ENCODE measurements at places on chromosomes 6 and 20.
A peak's percentile ranks its signal among the peaks of the same experiment; 100 is the strongest.

- no peak for DNase-seq
Observed at GRCh38 chr6:169833258-169833794, 81.9 kb downstream of the ERMARD start.

GRCh38 chr6:113570161-113570560, 287.0 kb upstream of the MARCKS start:
- DNase-seq: no peak

- DNase-seq: no peak
Observed at GRCh38 chr6:93423542-93423941, 4.2 kb upstream of the EPHA7 start.

DNA sequence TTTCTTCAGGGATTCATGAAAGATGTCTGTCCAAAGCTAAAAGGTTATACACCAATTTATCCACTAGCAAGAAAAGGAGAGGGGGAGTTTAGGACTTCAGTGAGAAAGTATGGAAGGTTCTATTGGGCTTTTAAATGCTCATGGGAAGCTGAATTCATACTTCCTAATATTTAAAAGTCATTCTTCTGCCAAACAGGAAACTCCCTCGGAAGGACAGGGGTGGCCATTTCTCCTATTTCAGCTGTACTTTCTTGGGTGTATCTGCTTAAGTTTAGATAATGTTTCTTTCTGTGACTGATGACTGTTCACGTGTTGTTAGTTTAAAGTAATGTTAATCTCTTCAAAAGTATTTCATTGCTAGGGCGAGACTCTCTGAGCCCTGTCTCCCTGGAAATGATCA, 80.5 kb upstream of the IFNGR1 start:
- DNase-seq: no peak

- DNase-seq: peak; percentile 92
Observed at GRCh38 chr6:71420693-71421328, 132.2 kb downstream of the OGFRL1 start.

DNA sequence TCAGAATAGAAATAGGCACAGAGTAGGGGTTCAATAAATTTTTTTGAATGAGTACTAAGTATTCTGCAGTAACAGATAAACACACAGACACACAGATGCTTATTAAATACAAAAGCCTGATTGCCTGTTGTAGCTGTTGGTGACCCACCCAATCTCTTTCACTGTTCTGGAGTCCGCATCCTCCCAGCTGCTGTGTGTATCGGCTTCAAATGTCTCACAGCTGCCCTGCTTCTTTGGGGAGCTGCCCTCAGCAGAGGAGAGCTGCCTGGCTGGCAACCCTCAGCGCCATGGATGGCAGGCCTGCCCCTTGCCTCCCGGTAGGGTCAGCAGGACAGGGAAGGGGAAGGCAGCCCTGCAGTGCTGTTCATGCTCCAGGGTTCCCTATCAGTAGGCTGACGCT, 85.9 kb upstream of the PRND start:
- no peak for DNase-seq

DNA sequence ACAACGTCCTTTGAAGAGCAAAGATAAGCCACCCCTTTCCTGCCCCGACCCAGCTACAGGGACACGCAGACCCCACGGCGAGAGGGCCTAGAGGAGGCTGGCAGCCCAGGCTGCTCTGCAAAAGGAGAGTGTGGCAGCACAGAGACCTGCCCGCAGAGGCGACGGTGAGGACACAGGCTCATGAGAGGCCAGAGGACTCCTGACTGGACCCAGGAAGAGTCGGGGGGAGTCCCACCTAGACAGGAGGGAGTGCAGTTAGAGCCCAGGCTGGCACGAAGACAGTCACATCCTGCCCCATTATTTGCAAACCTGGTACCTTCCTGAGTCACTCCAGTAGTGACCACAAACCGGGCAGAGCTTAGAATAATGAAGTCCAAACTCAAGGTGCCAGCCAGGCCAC, 227.7 kb upstream of the CDH4 start:
- no peak for DNase-seq

DNA sequence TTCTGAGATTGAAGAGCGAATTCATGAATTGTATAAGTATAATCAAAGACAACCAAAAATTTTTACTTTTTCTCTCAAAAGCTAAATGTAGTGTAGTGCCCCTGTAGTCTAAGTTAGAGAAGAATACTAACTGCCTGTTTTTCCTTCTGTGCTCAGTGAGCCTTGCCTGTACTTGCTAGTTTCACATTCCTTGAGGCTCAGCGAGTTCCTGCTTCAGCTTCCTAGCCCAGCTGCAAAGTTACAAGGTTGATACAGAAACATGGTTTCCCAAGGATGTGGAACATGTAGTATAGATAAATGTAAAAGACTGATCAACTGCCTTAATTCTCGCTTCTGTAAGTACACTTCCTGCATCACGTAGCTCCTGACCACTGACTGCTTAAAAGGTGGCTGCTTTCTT, 33.1 kb upstream of the SEC63 start:
- DNase-seq: no peak

DNA sequence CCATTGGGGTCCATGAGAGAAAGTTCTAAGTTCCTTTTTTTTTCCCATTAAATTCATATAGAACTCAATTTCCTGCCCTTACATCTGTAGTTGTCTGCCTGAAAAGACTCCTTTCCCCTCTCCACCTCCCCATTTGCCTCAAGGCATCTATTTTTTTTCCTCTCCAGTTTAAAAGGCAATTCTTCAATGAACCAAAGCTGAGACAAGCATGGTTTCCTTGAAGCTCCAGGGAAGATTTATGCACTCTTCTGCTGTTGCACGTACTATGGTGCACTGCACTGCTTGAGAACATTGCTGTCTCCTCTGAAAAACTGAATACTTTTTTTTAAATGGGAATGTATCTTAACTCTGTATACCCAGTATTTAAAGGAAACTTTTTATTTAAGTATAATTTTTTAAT, 465.2 kb downstream of the CD83 start:
- no peak for DNase-seq

GRCh38 chr6:72621291-72622093, at the start of gene KCNQ5:
TSS of gene KCNQ5 (plus strand) at chr6:72622064.
- no peak for DNase-seq

DNA sequence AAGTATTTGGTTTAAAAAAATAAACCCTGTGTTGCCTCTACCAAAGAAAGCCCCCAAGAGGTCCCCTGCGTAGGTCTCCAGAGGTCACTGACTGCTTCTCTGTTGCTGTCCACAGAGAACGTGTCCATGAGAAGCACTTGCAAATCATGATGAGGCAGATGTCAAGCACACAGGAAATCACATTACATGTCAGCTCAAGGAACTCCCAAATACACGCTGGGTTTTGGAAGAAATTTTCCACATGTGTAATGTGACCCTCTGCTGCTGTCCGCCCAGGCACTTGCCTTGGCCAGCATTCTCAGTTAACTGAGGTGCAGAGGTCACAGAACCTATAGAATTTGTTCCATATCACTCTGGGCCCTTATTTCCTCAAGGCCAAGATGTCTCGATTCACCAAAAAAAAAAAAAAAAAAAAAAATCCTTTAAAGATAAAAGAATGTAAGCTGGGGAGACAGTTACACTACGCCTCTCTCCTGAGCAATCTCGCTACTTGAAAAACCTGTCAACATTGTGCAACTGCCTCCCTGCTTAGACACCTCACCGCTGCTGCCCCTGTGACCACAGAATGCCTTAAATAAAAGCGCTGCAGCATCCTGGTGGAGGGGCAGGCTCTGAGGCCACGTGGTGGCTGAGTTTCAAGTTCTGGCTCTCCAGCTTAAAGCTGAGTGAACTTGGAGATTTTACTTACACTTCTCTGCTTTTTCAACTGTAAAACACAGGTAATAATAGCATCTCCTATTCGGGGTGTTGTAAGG, 42.3 kb downstream of the SLC22A23 start:
- DNase-seq: no peak

DNA sequence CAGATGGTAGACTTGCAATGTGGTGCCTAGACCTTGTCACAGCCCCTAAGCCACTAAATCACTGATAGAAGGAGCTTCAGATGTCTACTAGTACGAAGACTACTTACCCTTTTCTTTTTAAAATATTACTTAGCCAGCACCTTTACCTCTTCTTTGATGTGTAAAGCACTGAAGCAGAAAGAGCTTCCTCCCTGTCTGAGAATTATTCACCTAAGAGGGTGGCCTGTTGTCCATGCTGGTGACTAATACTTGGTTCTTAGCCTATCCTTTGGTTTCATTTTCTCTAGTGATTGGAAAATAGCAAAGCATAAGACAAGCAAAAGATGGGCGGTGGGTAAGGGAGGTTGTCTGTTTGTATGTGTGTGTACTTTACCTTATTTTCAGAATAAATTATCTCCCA, 794.6 kb downstream of the TFAP2A start:
- DNase-seq: no peak

GRCh38 chr6:30360139-30360538, 15.2 kb downstream of the RPP21 start:
- no peak for DNase-seq

DNA sequence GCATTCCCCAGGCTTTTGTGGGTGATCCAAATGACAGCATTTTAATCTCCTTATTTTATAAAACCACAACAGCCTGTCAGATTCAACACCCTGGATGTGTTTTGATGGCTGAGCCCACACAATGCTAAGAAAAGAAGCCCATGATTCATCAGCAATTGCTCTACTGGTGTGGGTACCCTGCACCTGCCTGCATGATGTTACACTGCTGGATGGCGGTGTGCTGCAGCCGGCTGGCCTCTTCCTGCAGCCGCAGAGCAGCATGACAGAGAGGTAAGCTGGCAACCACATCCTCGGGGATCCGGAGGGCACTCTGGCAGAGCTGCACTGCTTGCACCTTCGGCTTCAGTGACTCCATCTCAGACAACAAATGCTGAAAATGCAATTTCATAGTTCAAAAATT, 327.5 kb downstream of the SYNE1 start:
- DNase-seq: no peak

- DNase-seq: no peak
Observed at GRCh38 chr20:7772371-7772770, 167.9 kb downstream of the HAO1 start.

GRCh38 chr6:84687431-84687830, 77.0 kb downstream of the TBX18 start:
- no peak for DNase-seq

DNA sequence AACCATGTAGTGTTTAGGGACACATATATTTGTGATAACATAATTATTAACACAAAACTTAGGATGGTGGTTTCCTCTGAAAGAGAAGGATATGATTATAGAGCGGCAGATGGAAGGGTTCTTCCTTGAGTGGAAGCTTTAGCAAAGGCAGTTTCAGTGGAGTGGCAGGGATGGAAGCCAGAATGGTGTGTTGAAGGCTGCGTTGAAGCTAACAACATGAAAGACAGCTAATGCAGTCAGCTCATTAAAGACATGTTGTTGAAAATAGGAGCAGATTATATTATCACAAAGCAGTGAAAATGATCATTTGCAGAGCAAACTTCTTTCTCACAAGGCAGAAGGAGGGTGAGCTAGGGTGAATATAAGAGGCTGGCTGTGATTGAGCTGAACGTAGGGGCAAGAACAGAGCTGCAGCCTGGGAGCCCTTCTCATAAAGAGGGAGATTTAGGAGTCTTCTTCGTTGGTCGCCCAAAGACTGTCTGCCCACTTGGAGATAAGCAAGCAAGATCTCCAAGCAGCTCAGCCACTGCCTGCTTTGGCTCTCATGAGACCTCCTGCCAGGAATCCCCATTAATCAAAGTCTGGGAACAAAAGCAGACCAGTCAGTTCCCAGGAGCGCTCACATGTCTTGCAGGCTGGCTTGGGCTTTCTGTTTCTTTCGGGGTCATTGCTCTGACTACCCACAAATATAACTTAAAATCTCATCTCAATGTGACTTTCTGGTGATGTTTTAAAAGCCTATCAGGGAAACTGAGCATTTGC, 2.6 kb upstream of the ANKRD6 start:
- no peak for DNase-seq

DNA sequence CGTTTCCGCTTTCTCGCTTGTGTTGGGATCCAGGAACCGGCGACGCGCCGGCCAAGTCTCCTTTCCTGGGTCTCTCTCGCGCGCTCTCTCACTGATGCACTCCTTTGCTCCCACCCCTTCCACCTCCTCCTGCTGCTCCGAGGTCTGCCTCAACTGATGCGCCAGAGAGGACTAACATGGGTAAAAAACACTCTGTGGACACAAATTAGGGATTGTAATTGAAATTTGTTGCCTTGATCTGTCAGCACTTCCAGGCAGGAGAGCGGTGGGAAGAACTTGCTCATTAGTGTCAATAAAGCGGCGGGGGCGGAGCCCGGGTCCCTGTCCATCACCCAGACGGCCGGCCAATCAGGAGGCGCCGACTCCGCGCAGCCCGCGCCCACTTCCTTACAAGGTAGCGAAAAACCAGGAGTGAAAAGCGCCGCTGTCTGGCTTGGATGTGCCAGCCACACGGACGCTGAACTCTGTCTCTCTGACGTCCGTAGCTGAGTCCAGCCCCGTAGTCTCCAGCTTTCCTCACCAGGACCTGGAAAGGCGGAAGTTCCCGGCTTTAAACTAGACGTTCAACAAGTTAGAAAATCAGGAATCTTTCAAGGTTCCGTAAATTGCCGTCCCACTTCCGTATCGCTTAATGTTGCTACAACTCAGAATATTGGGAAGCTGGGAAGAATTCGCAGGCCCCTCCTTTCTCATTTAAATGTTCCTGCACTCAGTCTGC, at the start of gene TBX18:
TBX18 (minus strand) TSS at position 267 of the 718 bp plus-strand sequence. CDS start 417 bp downstream, outside the sequence.
- DNase-seq: no peak

- DNase-seq: no peak
Observed at GRCh38 chr20:41989935-41990635, 371.9 kb upstream of the CHD6 start.

GRCh38 chr20:25036331-25036936, 21.5 kb downstream of the ACSS1 start:
- DNase-seq: no peak

DNA sequence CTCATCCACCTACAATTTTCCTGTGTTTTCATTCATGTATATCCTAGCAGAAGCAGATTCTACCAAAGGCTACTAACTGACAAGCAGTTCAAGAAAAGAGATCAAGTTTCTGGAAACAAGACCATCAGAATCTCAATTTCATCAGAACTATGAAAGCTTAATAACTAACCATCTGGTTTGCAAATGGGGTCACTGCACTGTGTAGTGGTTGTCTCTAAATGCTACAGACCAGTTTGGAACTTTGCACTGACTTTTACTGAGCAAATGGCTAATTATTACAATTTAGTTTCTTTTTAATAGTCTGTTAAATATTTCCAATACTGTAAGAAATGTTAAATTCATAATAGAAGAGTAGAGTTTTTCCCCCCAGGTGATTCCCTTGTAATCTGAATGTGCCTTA, 64.5 kb downstream of the REPS1 start:
- no peak for DNase-seq

- DNase-seq: no peak
Observed at GRCh38 chr6:143478479-143479062, 28.0 kb downstream of the PEX3 start.

DNA sequence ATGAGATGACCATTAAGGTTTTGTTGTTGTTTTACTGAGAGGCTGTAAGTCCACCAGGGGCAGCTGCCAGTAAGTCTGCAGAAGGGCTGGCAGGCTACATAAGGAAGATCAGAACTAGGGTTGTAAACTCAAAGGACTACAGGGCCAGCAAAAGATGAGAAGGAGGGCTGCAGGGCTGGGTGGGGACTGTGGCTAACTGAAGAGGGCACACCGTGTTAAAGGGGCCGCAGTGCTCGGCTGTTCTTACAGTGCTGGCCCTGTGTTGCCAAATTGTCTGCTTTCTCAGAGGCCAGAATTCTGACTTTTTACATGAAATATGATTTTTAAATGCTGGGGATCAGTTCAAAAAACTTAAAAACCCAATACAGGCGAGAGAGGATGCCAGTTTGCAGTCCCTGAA, 25.5 kb upstream of the ZNF318 start:
- no peak for DNase-seq

GRCh38 chr6:33627876-33628275, 6.8 kb downstream of the ITPR3 start:
- no peak for DNase-seq

GRCh38 chr6:25555188-25555587, 96.8 kb upstream of the SCGN start:
- no peak for DNase-seq

GRCh38 chr6:53320964-53321363, 27.8 kb downstream of the ELOVL5 start:
- no peak for DNase-seq

Data from cortex of kidney (tissue), 1 donor.